ENCODE measurements at places on chromosomes 2 and 18. TPM values are rescaled to one million over a fixed set of nuclear protein-coding genes. Genes with fewer than 3 reads are reported as not detected.

DNA sequence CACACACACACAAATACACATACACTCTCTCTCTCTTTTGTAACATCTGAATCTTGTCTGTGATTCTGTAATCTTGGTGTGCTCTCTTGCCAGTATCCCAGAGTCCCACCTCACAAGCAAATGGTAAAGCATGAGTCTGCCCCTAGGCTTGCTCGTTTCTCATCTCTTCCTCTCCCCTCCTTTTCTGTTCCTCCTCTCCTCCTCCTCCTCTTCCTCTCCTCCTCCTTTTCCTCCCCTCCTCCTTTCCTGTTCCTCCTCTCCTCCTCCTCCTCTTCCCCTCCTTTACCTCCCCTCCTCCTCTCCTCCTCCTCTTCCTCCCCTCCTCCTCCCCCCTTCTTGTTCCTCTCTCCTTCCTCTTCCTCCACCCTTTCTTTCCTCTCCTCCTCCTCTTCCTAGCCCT lies 59.0 kb downstream of the TNFRSF11A start:
- no peak for DNase-seq
- H3K27me3 ChIP-seq, result no peaks in the 10 kb centered on the region
- no peaks in the 10 kb centered on the region for H3K4me1 ChIP-seq
- H3K36me3 ChIP-seq, result no peaks in the 10 kb centered on the region
- no peak overlapping the region for H3K27ac ChIP-seq

- H3K27ac ChIP-seq, result no peak overlapping the region
- no peaks in the 10 kb centered on the region for H3K4me1 ChIP-seq
- H3K27me3 ChIP-seq, result no peaks in the 10 kb centered on the region
- H3K36me3 ChIP-seq, result no peaks in the 10 kb centered on the region
- H3K4me3 ChIP-seq, result no peak overlapping the region
- DNase-seq, result no peak
Observed at GRCh38 chr18:14976736-14977430, 228.9 kb downstream of the ANKRD30B start.

MROH2A gene
- total RNA-seq, result not detected

GRCh38 chr2:204486805-204487204 lies 58.5 kb upstream of the PARD3B start:
- no peaks in the 10 kb centered on the region for H3K27me3 ChIP-seq
- no peak overlapping the region for H3K27ac ChIP-seq
- no peak for DNase-seq
- H3K36me3 ChIP-seq, result no peaks in the 10 kb centered on the region
- H3K4me1 ChIP-seq, result no peaks in the 10 kb centered on the region
- H3K4me3 ChIP-seq, result no peak overlapping the region

CCDC102B gene
- total RNA-seq, result 7.2 TPM

GRCh38 chr2:33581872-33582271 lies 17.2 kb downstream of the FAM98A start:
- H3K4me1 ChIP-seq, result no peaks in the 10 kb centered on the region
- no peak overlapping the region for H3K4me3 ChIP-seq
- H3K27ac ChIP-seq, result no peak overlapping the region
- H3K27me3 ChIP-seq, result no peaks in the 10 kb centered on the region

GRCh38 chr2:106030287-106031268 lies 163.5 kb downstream of the UXS1 start:
- H3K36me3 ChIP-seq, result no peaks in the 10 kb centered on the region
- H3K4me3 ChIP-seq, result no peak overlapping the region
- peaks cover 8% of the 10 kb centered on the region for H3K4me1 ChIP-seq
- no peak for DNase-seq

ZNF396 gene
- total RNA-seq, result 7.8 TPM

- H3K36me3 ChIP-seq, result no peaks in the 10 kb centered on the region
- no peaks in the 10 kb centered on the region for H3K4me1 ChIP-seq
- DNase-seq, result no peak
- H3K4me3 ChIP-seq, result no peak overlapping the region
- no peak overlapping the region for H3K27ac ChIP-seq
- H3K27me3 ChIP-seq, result no peaks in the 10 kb centered on the region
Observed at GRCh38 chr18:74803117-74803516, 205.4 kb downstream of the ZNF407 start.

RAB10 gene
- 82.6 TPM for total RNA-seq

DNA sequence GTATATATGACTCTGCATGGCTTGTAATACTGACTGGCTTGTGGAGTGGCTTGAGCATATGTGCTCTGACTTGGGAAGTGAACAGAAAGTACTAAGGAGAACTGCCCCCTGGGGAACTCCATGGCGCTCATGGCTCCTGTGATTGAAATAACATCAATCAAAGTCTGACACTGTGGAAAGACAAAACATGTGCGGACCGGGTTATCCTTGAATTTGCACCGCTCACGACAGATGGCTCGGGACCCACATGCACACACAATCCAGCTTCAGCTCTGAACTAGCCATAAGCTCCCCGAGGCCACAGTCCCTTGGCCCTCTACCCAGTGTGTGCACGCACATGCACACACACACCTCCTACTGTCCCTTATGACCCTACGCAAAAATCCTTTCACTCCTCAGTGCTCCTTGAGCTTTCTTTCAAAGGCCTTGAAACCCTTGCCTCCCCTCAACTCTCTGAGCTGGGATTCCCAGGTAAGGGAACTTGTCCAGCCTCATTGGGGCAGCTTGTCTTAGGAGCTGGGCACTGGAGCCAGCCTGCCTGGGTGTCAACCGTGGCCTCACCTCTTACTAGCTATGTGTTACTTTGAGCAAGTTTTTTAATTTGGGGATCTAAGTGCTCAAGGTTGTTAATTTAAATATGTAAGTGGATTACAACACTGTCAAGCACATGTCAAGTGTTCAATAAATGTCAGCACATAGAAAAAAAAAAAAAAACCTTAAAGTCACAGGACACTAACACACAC lies 43.6 kb downstream of the MRPS5 start:
- H3K4me1 ChIP-seq, result no peaks in the 10 kb centered on the region
- no peaks in the 10 kb centered on the region for H3K36me3 ChIP-seq
- H3K4me3 ChIP-seq, result no peak overlapping the region
- no peak overlapping the region for H3K27ac ChIP-seq

DNA sequence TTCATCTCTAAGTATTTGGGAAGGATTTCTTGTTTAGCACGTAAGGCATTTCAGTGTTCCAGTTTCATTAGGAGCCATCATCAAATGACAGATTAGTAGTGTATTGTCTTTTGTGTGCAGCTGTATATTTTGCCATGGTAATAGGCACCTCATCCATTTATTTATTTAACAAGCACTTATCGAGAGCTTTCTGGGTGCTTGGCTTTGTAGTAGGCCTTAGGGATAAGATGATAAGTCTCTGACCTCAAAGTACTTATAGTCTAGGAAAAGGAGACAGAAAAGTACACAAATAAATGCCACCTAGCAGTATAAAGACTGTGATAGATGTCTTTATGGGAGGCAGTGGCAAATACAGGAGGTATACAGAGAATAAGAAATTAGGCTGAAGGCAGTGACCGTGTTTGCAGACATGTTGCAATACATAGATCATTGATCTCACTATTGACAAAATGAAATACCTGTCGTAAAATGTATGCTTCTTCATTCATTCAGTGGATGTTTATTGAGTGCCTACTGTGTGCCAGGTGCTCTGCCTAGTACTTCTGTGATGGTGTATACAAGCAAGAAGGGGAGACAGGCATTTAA lies 265.9 kb downstream of the SETBP1 start:
- H3K27me3 ChIP-seq, result no peaks in the 10 kb centered on the region
- no peaks in the 10 kb centered on the region for H3K36me3 ChIP-seq
- DNase-seq, result no peak
- no peak overlapping the region for H3K27ac ChIP-seq
- H3K4me1 ChIP-seq, result no peaks in the 10 kb centered on the region

AP1S3 gene
- total RNA-seq, result 4.7 TPM

GRCh38 chr2:219386532-219387280 lies 1.0 kb downstream of the DNPEP start:
- peak overlapping the region; percentile 93 for H3K27ac ChIP-seq
- peaks cover 6% of the 10 kb centered on the region for H3K4me1 ChIP-seq
- H3K36me3 ChIP-seq, result no peaks in the 10 kb centered on the region

CNDP1 gene
- not detected for total RNA-seq

- H3K27ac ChIP-seq, result no peak overlapping the region
- no peak for DNase-seq
- H3K4me3 ChIP-seq, result no peak overlapping the region
- no peaks in the 10 kb centered on the region for H3K36me3 ChIP-seq
- H3K4me1 ChIP-seq, result no peaks in the 10 kb centered on the region
Observed at GRCh38 chr2:29075894-29076705, 1.8 kb upstream of the PCARE start.

GRCh38 chr2:66283787-66284186 lies 151.1 kb upstream of the MEIS1 start:
- no peaks in the 10 kb centered on the region for H3K4me1 ChIP-seq
- no peak overlapping the region for H3K27ac ChIP-seq
- no peak for DNase-seq
- no peaks in the 10 kb centered on the region for H3K36me3 ChIP-seq
- H3K4me3 ChIP-seq, result no peak overlapping the region

- no peak overlapping the region for H3K27ac ChIP-seq
- no peaks in the 10 kb centered on the region for H3K4me1 ChIP-seq
- no peaks in the 10 kb centered on the region for H3K36me3 ChIP-seq
- no peaks in the 10 kb centered on the region for H3K27me3 ChIP-seq
Observed at GRCh38 chr2:241941691-241942301, 72.3 kb downstream of the RTP5 start.

SOS1 gene
- 49.0 TPM for total RNA-seq

DNA sequence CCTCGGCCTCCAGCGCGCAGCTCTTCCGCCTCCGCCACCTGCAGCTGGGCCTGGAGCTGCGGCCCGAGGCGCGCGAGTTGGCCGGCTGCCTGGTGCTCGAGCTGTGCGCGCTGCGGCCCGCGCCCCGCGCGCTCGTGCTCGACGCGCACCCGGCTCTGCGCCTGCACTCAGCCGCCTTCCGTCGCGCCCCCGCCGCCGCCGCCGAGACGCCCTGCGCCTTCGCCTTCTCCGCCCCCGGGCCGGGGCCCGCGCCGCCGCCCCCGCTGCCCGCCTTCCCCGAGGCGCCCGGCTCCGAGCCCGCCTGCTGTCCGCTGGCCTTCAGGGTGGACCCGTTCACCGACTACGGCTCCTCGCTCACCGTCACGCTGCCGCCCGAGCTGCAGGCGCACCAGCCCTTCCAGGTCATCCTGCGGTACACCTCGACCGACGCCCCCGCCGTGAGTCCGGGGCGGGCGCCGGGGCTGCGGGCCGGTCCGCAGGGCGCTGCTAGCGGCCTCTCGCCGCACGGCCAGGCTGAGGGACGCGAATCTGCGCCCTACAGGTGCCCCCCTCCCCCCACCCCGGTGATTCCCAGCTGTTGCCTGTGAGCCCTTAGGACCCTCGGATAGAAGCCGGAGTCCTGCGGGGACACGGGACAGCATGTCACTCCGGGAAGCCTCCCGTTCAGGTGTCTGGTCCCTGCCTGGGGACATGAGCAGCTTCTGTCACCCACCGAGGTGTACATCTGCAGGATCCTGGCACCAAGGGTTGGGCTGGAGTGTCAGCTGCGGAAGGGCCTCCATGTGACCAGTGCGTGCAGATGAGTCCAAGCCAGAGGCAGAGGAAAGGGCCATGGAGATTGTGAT lies 616 bp downstream of the RNPEPL1 start:
- peak overlapping the region; percentile 93 for H3K27ac ChIP-seq
- peaks cover 14% of the 10 kb centered on the region for H3K4me1 ChIP-seq
- peak; percentile 55 for DNase-seq
- H3K36me3 ChIP-seq, result no peaks in the 10 kb centered on the region
- H3K4me3 ChIP-seq, result peak overlapping the region; percentile 67

DNA sequence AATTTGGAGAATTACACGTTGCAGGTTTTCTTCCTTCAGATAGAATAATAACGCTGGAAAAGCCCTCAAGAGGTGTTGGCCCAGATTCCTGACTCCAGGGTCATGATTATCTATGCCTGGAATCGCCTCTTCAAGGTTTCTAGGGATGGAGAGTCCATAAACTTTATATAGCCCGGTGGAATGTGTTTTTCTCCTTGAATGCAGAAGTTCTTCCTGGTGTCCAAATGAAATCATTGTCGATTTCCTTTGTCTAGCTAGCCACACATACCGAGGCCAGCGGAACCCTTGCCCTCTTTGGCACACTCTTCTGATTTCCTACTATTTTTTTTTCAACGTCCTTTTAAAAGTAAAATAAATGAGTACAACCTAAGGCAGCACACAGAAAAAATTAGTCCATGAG lies 117.8 kb downstream of the PID1 start:
- H3K4me1 ChIP-seq, result no peaks in the 10 kb centered on the region
- H3K36me3 ChIP-seq, result no peaks in the 10 kb centered on the region
- H3K27me3 ChIP-seq, result no peaks in the 10 kb centered on the region

- no peaks in the 10 kb centered on the region for H3K27me3 ChIP-seq
- H3K36me3 ChIP-seq, result no peaks in the 10 kb centered on the region
- H3K4me3 ChIP-seq, result no peak overlapping the region
- DNase-seq, result no peak
- H3K4me1 ChIP-seq, result no peaks in the 10 kb centered on the region
Observed at GRCh38 chr2:109059474-109060165, 69.4 kb upstream of the SH3RF3 start.

DNA sequence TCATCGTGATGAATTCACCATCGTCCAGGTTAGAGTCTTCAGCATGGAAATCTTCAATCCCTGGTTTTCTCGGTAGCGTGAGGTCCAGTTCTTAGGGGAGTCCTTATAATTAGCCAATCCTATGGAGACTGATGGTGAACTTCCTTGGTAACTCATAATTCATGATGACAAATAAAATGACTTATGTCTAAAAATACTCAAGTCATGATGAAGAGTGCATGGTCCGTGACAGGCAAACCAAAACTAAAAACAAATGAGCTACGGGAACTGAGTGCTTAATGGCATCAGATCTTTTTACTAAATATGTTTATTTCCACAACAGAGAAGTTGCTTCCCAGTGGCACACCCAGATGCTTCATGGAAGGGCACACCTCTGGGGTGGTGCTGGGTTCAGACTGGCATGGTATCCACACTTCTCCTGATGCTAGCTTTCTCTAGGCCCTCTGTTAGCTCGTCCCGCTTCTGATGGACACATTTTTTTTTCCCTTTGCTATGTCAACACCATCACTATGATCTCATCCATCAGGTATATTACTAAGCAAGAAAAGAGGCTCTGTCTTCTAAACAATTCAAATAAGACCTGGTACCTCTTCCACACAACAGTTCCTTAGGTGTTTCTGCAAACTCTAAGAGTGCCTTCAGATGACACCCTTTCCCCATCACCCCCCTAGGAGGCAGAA lies 92.8 kb upstream of the NEDD4L start:
- no peak overlapping the region for H3K4me3 ChIP-seq
- no peak for DNase-seq
- no peaks in the 10 kb centered on the region for H3K4me1 ChIP-seq
- no peaks in the 10 kb centered on the region for H3K36me3 ChIP-seq
- no peaks in the 10 kb centered on the region for H3K27me3 ChIP-seq

DNA sequence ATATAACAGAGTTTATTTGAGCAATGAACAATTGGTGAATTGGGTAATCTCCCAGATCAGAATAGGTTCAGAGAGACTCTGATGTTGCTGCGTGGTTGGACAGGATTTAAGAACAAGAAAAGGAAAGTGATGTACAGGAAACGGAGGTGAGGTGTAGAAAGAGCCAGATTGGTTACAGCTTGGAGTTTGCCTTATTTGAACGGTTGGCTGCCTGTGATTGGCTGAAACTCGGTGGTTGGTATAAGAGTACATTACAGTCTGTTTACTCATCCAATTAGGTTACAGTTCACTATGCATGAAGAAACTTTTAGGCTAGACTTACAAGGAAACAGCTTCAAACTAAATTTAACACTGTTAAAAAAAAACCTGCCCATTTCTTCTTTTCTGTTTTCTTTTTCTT lies 68.0 kb upstream of the CABLES1 start:
- H3K4me3 ChIP-seq, result no peak overlapping the region
- H3K4me1 ChIP-seq, result no peaks in the 10 kb centered on the region
- H3K27ac ChIP-seq, result no peak overlapping the region
- H3K27me3 ChIP-seq, result no peaks in the 10 kb centered on the region
- DNase-seq, result no peak

SGPP2 gene
- 8.8 TPM for total RNA-seq

Data from breast epithelium (tissue), 4 donors.